Naive thymus-derived CD8-positive, alpha-beta T cell (primary cell): ENCODE measurements at places on chromosomes 12 and 14.

- DNase-seq: no peak
Observed at GRCh38 chr12:92719674-92720073, 16.9 kb downstream of the PLEKHG7 start.

DNA sequence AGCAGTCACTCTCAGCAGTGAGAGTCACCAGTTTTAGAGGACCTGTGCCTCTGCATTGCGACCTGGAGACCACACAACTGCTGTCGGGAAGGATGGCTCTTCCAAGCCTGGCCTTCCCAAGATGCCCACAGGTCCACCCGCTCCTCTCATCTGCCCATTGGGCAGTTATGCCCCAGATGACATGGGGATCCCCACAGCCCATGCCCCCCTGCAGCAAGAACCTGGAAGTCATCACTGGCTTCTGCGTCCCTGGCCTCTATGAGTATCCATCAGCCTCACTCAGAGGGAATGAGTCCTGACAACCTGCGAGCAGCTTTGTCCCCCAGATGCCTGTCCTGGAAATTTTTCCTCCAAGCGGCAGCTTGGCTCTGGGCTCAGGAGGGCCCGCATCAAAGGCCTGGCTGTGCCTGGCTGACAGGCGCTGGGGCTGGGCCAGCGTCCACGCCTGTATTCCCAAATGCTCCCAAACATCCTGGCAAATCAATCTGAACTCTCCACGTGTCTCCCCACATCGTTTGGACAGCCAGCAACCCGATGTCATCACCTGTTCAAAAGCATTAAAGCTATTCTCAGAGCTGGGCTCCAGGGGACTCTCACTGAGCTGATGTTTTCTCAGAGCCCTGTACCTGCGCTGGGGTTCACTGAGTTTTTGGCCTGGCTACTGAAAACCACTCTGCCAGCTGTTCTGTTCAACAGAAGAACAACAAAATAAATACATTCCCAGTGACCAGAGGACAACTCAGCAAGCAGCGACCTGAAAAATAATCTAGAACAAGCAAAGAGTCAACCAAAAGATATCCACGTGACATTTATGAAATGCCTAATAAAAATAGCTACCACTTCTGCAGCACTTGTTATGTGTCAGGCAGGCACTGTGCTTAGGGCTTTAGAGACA, 57.8 kb downstream of the CLMN start:
- DNase-seq: no peak

GRCh38 chr14:98743536-98743935, 528.5 kb downstream of the BCL11B start:
- no peak for DNase-seq

DNA sequence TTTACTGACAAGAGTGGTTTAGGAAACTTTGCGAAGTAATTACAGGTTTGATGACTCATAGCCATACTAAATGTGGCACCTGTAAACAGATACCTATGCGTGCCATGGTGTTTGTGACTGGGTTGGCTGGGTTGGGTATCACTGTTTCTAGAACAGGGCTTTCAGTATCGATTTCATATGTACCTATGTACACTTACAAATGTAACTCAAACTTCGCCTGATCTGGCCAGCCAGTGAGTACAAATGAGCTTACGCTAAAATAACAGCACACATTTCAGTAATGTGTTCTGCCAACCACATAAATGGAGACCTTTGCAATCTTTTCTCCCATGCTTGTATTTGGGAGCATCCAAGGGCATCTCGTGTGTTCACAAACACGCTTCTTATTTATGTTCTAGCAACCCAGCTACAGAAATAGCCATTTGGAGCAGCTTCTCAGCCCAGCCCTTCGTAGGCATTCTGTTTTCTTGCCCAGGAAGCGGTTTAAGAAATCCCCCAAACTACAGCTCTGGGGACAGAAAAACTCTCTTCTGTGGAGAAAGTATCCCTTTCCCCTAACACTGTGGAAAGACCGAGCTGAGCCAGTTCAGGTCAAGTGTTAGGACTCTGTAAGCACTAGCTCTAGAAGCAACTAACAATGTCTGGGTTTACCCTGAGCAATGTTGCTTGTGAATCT, 42.3 kb upstream of the MDM1 start:
- no peak for DNase-seq

GRCh38 chr14:103267226-103267910, 66.7 kb upstream of the EIF5 start:
- no peak for DNase-seq

DNA sequence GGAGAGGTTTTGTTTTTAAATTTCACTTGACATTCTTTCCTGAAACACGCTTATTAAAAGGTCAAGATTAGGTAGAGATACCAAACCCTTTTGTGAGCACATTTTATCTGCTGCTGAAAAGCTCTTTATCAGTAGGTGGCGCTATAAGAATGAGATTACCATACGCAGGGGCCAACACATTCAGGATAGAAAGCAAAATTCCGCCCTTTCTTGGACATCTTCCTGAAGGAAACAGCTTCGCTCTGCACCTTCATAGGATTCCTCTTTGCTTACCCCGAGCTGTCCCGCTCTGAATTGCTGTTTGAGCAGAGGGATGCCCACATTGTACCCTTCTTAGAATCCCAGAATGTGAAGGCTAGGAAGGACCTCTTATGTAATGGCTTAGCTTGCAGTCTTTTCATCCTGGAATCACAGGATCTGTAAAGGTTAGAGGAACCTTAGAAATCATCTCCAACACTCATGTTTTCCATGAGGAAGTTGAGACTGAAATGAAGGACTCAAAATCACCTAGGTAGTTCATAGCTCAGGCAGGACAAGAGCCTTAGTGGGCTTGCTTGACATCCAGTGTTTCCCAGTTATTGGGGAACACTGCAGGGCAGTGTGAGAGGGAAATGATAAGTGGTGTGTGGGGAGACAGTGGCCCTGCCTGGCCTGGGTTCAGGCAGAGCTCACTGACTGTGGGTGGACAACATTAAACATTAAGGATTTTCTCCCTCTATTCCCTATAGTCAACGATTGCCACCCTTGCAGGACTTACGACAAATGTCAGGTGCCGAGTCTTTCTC, 38.7 kb upstream of the CRY1 start:
- DNase-seq: no peak
